ENCODE measurements at places on chromosomes 4 and X.

GRCh38 chr4:143302536-143302935 is 34.1 kb upstream of the GAB1 start:
- DNase-seq: no peak

GRCh38 chr4:121408-122084 is 2.8 kb upstream of the ZNF718 start:
- no peak for DNase-seq

- DNase-seq: no peak
Observed at GRCh38 chrX:110397904-110398303, 39.3 kb downstream of the RTL9 start.

- DNase-seq: no peak
Observed at GRCh38 chr4:183185018-183185417, 86.0 kb downstream of the WWC2 start.

DNA sequence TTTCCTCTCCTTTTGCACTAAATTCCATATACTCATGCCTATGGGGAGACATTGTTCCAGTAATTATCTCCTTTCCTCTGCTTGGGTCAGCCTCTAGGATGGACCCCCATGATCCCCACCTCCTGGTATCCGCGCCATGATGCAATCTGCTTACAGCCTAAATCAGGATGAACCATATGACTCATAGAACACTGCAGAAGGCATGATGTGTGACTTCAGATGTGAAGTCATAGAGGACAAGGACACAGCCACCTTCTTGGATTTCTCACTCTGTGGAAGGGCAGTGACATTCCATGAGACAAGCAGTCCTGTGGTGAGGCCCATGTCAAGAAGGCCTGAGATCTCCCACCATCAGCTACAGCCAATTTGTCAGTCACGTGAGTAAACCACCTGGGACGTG is 9.0 kb upstream of the TMEM144 start:
- DNase-seq: no peak

GRCh38 chrX:69389101-69389501 is 115.0 kb upstream of the NALF2 start:
- no peak for DNase-seq

DNA sequence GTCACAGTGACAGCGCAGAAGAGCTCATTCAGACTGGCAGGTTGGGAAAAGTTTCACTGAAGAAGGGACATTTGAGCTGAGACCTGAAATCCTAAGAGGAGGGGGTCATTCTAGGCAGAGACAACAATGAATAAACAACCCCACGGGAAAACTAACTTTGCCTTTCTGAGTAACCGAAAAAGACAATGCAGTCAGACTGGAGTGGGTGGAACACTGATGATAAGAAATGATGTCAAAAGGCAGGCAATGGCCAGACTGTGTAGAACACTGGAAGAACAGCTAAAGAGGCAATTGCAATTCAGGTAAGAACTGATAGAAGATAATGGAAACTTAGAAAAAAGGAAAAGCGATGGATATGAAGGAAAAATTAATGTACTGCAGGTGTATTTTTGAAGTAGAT is 73.8 kb downstream of the CHIC2 start:
- DNase-seq: no peak

GRCh38 chr4:85744950-85745349 is 270.0 kb downstream of the ARHGAP24 start:
- DNase-seq: no peak

GRCh38 chrX:65932173-65933084 is 107.5 kb downstream of the VSIG4 start:
- no peak for DNase-seq

DNA sequence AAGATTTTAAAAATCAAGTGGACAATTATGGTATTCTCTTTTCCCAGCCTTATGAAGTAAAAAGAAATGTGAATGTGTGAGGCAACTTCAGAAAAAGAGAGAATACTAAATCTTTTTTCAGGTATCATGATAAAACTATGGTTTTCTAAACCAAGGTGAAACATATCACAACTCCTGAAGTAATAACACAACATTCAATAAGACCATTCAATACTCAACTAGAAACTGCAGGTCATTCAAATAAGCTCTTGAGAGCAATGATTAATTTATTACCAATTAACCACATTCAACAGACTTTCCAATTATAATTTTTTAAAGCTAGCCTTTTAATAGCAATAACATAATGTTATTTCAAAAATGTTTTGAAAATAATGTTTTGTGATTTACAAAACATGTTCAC is 35.8 kb downstream of the SLC10A7 start:
- DNase-seq: no peak

DNA sequence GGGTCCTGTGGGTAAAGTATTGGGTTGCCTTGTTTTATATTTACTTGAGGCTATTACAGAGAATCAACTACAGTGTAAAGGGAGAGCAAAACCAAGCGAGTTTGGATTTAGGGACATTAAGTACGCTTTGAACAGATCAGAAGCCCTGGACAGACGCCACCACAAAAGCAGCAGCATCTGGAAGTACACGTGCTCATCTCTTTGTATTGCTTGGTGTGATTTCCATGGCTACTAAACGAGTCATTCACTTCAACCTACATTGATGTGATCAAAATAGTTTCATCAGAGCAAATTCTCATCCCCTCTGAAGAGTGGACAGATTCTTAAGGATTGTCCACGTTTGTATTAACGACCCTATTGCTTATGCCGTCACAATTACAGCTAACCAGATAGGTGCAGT is 85.1 kb downstream of the SORBS2 start:
- no peak for DNase-seq

GRCh38 chrX:1167466-1167865 is 45.0 kb downstream of the CRLF2 start:
- no peak for DNase-seq
